ENCODE measurements at places on chromosomes 2 and 18.
A peak's percentile ranks its signal among the peaks of the same experiment; 100 is the strongest.

DNA sequence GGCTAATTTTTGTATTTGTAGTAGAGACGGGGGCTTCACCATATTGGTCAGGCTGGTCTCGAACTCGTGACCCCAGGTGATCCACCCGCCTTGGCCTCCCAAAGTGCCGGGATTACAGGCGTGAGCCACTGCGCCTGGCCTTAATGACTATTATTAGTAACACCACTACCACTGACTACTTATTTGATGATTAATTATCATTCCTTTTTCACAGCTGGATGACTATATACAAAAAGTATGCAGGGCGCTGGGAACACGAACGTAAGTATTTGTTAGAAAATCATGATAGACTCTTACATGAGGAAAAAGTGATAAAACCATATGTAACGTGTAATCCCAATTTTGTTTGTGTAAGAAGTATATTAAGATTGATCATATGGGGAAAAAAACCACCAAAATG is 21.6 kb downstream of the DARS1 start:
- DNase-seq: no peak

GRCh38 chr2:135512099-135512498 is 18.9 kb downstream of the ZRANB3 start:
- no peak for DNase-seq

- DNase-seq: no peak
Observed at GRCh38 chr2:60007671-60008070, 545.8 kb downstream of the BCL11A start.

GRCh38 chr2:190343089-190343535 is 277 bp upstream of the INPP1 start:
- peak; percentile 5 for DNase-seq

GRCh38 chr2:113084249-113085000 is 16.7 kb downstream of the IL1F10 start:
- DNase-seq: peak; percentile 14

GRCh38 chr2:36655453-36655852 is 41.1 kb upstream of the VIT start:
- DNase-seq: no peak

DNA sequence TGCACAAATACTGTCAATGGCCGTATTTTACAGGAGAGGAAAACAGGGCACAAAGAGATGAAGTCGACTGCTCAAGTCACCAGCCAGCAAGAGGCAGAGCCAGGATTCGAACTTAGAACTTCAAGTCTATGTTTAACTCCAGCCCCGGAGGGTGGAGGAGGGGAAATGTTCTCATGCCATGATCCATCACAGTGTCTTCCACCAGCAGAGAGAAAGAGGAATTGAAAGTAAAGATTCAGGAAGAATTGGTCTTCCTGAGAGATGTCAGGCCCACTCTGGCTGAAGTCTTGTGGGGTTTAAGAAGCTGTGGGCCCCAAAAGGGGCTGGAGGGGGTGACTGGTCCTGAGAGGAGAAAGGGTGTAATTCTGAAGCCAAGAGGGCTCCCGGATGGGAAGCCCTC is 260.0 kb downstream of the TNS1 start:
- no peak for DNase-seq

GRCh38 chr18:63099848-63100629 is 219.5 kb downstream of the BCL2 start:
- no peak for DNase-seq

DNA sequence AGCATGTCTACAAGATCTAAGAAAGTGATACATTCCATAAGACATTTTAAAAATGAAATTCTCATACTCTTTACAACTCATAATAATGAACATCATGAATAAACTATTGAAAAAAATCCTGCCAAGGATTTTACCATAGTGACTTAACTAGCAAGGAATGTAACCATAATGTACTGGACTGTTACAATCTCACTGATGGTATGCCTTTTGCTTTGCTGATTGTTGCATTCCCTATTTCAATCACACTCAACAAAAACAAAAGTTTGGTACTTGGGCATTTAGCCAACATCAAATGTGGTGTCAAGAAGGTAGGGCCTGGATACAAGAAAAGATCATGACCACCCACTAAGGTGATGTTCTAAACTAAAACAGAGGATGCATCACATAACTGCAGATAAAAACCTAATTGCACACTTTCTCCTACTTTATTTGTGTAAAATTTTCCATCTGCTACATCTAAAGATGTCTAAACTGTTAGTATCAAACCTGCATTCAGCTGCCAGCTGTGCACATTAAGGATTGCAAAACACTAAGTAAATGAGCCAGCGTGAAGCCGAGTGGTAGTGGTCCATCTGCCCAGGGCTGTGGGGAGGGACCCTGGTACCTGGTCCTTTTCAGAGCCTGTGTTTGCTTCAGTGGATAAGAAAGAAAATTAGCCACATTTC is 564.4 kb downstream of the ZEB2 start:
- peak; percentile 74 for DNase-seq

GRCh38 chr18:7096838-7097237 is 20.8 kb downstream of the LAMA1 start:
- no peak for DNase-seq

DNA sequence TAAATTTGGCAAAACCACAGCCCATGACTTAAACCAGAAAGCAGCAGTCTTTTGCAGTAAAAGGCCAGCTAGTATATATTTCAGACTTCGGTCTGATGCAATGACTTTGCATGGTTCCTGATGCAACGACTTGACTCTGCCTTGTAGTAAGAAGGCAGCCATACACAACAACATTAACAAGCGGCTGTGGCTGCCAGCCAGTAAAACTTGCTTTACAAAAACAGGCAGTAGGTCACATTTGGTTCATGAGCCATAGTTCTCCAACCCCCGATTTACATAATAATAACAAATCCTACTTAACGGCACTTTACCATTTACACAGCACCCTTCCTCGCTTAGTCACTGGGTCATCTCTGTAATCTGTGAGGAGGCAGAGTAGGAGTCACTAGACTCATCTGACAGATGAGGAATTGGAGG is 410.3 kb downstream of the LRATD1 start:
- peak; percentile 38 for DNase-seq

DNA sequence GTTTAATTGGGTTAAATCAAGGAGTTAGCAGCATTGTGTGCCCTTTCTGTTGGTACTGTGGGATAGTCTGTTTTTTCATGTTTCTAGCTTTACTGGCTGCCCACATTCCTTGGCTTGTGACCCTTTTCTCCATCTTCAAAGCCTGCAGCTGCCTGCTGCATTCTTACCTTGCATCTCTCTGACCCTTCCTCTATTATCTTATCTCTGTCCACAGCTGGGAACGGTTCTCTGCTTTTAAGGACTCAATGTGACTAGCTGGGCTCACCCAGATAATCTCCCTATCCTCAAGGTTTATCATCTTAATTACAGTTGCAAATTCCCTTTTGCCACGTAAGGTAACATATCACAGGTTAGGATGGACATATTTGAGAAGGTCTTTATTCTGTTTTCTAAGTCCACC is 199.7 kb downstream of the KCNS3 start:
- no peak for DNase-seq

DNA sequence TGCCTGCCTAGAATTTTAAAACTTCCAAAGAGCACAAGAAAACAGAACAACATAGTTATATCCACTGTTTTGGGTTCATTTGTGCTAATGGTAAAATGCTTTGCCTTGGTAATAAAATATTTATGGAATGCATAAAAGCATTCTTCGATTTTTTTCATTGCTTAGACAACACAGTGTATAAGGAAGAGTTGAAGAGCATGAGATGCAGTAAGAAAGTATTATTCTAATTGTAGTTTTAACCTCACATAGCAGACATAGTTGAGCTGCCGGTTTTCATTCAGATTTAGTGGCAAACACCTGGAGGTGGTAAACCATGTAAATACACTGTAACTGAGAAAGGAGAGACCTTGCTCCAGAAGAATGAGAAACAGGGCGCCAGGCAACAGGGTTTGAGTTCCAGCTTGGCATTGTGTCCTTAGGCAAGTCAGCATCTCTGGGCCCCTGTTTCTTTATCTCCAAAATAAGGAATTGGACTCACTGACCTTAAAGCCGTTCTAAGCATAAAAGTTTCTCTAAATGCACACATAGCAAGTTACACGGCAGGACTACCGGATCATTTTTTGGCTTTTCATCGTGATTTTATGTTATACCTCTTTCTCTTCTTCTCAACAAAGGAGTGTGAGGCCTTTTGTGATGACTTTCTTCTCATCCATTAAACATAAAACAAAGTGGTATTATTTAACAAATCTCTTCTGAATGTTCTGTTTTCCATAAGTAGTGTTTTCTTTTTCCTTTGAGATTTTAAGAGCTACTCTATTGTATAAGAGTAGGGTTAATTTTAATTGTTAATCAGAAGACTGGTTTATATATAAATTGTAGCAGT is 7.9 kb downstream of the UGP2 start:
- no peak for DNase-seq

GRCh38 chr2:274503-274902 is 9.8 kb downstream of the ACP1 start:
- DNase-seq: no peak

DNA sequence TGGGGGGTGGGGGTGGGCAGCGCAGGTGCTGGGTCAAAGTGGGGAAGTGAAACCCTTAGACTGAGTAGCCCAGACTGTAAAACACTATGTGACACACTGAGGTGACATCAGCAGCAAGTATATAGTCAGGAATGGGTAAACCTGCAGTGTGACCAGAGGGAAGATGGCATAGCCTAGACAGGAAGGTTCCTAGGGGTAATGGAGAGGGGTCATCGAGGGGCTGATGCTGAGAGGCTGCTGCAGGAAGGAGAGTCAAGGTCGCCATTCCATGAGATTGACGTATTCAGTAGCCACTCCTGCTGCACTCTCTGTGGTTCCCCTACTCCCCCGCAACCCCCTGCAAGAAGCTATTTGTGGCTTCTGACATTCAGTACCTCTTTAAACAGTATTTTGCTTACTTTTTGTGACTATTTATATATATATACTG is 111.7 kb downstream of the CHST9 start:
- no peak for DNase-seq

- no peak for DNase-seq
Observed at GRCh38 chr2:60759654-60760053, 3.6 kb downstream of the PAPOLG start.

DNA sequence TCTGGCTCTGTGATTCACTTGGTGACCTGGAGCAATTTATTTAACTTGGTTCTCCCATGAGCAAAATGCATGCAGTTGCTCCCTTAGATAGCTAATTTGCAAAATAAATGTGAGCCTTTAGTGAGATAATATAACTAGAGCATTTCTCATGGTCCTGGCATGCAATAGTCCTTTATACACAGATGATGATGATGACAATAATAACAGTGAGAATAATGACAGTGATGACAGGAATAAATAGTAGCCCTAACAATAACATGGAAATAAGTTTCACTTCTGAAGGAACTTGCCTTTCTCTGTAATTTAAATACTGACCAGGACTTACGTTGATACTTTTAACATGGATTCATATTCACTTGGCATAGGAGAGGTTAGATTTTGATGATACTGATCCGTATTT is 49.2 kb downstream of the LPIN1 start:
- no peak for DNase-seq

DNA sequence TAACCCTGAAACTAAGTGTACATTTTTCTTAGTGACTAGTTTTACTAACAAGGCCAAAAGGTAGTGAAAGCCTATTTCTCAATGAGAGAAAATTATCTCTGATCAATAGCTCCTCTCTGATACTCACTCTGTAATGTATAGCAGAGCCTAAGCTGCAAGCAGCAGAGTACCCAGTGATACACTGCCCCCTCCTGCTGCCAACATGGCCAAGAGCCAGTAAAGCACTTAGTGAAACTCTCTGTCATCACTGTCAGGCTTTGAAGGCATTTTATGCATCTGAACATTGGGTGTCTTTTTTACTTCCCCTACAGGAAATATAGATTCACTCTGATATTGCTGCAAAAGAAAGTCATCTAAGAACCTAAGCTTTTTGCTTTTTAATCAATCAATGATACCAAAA is 784.1 kb upstream of the CDH7 start:
- DNase-seq: peak; percentile 54

- no peak for DNase-seq
Observed at GRCh38 chr2:31097962-31098613, 40.2 kb downstream of the GALNT14 start.

DNA sequence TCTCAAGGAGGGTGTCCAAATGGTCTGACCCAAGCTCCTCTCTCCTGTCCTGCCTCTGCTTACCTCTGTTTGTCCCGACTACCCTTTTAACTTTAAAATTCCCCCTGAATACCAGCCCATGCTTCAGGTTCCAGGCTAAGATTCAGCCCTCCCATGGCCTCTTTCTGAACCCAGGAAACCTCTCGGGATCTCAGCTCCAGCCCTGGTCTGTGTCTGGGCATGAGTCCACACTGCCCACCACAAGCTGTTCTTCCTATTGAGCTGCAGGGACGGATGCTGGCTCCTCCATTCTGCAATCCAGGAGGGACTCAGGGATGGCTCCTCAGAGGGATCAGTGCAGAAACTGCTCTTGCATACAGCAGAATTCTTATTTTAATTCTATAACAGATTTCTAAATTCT is 78.9 kb downstream of the MYT1L start:
- DNase-seq: no peak

GRCh38 chr2:56202381-56203121 is 18.8 kb downstream of the CCDC85A start:
- DNase-seq: no peak

GRCh38 chr2:79178076-79178674 is 18.6 kb upstream of the REG3A start:
- no peak for DNase-seq

DNA sequence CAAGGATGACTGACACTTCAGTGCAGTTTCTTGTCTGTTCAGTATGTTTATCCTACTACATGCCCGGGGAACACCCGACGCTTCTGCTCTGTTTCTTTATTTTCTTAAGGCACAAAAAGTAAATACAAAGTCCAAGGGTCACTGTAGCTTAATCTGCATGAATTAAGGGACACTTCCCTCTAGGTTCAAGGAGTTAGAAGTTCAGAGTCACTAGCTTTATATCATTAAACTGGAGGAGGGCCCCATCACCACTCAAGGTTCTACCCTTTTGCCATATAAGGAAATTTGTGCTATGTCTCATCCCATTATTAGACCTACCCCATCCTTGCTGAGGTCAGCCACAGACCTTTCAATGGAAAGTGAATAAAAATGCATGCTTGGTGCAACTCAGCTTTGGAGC is 27.6 kb upstream of the RMDN2 start:
- DNase-seq: no peak

- no peak for DNase-seq
Observed at GRCh38 chr2:17057109-17058017, 391.7 kb upstream of the CYRIA start.

GRCh38 chr2:189309331-189309730 is 129.8 kb upstream of the COL5A2 start:
- no peak for DNase-seq

- DNase-seq: peak; percentile 99
Observed at GRCh38 chr2:206981086-206981674, 41.9 kb downstream of the CPO start.

- no peak for DNase-seq
Observed at GRCh38 chr18:2686349-2686968, 30.9 kb downstream of the SMCHD1 start.

- no peak for DNase-seq
Observed at GRCh38 chr2:31980674-31981356, 30.0 kb downstream of the MEMO1 start.

Data from NCI-H1694 treated with DMSO at 0.1 percent for 48 hours (cell line).